Central memory CD4-positive, alpha-beta T cell (primary cell): ENCODE measurements at places on chromosomes 2 and 18.

GRCh38 chr2:53403792-53404413 is 363.7 kb upstream of the CHAC2 start:
- DNase-seq, result no peak

- no peak for DNase-seq
These were observed 15.6 kb upstream of the SERTAD2 start for GRCh38 chr2:64669288-64669687.

DNA sequence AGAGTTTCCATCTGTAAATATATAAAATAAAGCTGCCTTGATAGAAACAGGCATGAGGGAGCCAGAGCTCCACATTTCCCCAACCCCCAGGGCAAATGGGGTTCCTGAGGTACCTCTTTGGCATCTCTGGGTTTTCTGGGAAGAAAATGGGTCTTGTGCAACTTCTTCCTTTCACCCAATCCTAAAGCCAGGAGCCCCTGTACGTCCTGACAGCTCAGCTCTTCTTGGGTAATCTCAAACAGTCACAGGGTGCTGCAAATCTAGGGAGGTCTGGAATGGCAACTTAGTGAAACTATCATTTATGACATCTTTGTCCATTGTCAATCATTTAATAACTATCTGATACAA is 36.6 kb upstream of the STAT1 start:
- DNase-seq, result no peak

GRCh38 chr2:173523497-173523896 is 168.8 kb downstream of the CDCA7 start:
- no peak for DNase-seq

GRCh38 chr2:210428393-210429179 is 48.0 kb downstream of the LANCL1 start:
- no peak for DNase-seq

DNA sequence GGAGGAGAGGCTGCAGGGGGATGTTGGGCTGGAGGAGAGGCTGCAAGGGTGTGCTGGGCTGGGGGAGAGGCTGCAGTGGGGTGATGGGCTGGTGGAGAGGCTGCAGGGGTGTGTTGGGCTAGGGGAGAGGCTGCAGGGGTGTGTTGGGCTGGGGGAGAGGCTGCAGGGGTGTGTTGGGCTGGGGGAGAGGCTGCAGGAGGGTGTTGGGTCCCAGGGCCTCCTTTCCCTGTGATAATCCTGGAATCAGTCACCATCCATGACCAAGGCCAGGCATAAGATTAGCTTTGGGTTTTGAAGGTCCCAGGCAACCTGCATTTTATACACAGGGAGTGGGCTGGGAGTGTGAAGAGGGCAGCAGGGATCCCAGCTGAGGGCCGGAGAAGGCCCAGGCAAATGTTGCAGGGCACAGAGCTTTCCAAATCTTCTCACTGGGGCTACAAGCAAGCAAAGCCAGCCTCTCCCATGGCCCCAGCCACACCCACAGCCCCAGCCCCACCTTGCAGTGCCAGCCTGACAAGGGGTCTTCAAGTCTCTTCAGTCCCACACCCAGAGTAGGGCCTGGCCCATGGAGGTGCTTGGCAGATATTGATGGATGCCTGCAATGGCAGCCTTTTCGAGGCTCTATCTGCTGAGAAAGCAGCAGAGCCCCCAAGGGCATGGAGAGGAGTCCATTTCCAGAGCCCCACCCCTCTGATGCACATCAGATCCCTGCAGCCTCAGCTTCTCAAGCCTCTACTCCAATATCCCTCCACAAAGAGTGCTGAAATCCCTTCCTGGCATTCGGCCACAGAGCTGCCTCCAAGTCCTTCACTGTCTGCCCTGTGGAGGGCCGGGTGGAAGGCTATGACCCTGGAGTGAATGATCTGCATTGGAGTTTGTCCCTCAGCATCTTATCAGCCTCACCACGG is 50.3 kb upstream of the GLI2 start:
- no peak for DNase-seq

- DNase-seq, result no peak
These were observed 20.4 kb downstream of the DSG4 start for GRCh38 chr18:31396796-31397612.

DNA sequence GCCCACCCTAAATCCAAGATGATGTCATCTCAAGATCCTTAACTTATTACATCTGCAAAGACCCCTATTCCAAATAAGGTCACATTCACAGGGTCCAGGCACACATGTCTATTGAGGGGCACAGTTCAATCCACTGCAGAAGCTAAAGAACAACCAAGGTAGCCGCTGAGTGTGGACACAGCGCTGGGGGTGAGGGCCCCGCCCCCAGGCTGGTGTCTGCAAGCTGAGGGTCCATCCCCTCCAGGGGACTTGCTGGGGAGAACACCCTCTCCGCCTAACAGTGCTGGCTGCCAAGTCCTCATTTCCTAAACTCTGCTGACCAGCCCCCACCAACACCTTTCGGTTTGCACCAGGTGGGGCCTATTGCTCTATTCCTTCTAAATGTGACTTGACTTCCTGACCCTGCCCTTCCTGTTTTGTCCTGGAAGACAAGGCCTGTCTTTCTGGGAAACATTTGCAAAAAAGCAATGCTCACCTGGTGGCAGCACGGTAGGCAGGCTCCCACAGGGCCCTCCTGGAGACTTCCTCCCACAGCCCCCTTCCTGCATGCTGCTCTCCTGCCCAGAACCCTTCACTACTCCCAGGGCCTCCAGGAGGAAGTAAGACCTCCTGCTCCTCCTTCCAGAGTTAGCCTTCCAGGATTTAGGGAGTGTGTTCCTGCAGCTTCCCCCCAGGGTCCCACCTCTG is 24.4 kb upstream of the TEX44 start:
- no peak for DNase-seq

GRCh38 chr2:201600906-201601305 is 42.4 kb downstream of the TMEM237 start:
- DNase-seq, result no peak

DNA sequence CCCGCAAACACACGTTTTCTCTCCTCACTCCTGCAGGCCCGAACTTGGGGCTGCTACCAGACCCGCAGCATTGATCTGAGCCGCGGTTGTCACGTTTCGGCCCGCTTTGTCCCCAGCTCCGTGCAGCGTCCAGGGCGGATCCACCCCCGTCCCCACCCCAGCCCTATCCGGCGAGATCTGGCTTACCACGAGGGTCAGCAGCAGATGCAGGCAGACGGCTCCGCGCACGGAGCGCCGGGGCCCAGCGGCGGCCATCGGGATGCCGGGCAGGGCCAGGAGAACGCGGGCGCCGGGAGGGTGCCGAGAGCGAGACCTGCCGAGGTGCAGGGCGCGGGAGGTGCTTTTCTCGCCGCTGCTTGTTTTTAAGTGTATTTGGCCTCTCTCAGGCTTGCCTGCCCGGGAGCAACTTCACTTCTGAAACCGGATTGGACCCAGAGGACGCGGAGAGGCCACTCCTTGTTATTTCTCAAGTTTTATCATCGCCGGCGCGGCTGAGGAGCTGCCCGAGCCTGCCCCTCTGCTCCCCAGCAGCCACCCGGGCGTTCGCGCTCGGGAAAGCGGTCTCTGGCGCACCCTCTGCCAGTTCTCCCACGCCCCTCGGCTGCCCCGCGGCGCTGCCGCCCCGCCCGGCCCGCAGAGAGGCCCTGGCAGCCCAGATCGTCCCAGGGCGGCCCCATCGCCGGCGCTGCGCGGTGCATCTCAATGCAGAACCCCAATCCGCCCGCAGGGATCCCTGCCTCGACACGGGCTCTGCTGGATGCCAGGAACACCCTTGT is at the start of gene DSC3:
Gene DSC3 (minus strand): TSS at position 337 of the 776 bp plus-strand sequence. CDS start 82 bp downstream, at position 255.
- DNase-seq, result no peak

- no peak for DNase-seq
These were observed 81.4 kb upstream of the PKDCC start for GRCh38 chr2:41966431-41966893.

GRCh38 chr18:70276416-70277191 is 12.2 kb upstream of the SOCS6 start:
- no peak for DNase-seq

DNA sequence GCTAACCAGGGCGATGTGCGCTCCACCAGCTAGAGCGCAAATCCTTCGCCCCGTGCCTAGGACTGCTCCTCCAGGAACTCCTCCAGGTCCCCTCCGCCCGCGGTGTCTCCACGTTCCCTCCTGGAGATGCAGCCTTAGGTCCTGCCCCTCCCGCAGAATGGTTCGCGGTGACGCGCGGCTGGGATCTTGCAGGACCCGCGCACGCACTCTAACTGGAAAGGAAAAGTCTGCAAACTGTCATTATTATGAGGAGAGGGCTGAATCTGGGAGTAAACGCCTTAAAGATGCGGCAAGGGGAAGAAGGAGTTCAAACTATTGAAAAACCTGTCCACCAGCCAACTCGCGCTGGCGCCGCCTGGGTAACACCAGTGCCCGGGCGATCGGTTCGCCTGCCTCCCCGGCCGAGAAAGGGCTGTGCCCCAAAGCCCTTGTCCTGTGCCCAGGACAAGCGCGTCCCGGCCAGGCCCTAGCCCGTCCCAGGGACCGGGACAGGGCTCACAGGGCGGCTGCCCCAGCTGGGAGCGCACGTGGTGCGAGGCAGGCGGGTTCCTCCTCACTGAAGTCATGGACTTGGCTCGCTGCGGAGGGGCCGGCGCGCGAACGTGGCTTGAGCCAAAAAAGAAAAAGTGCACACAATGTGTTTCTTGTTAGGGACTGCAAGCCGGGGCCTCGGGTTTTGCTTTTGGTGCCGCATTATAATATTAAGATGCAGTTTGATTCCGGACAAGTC is 5.5 kb upstream of the ID2 start:
- DNase-seq, result no peak

- no peak for DNase-seq
These were observed 578.2 kb downstream of the RIT2 start for GRCh38 chr18:42537291-42537690.

DNA sequence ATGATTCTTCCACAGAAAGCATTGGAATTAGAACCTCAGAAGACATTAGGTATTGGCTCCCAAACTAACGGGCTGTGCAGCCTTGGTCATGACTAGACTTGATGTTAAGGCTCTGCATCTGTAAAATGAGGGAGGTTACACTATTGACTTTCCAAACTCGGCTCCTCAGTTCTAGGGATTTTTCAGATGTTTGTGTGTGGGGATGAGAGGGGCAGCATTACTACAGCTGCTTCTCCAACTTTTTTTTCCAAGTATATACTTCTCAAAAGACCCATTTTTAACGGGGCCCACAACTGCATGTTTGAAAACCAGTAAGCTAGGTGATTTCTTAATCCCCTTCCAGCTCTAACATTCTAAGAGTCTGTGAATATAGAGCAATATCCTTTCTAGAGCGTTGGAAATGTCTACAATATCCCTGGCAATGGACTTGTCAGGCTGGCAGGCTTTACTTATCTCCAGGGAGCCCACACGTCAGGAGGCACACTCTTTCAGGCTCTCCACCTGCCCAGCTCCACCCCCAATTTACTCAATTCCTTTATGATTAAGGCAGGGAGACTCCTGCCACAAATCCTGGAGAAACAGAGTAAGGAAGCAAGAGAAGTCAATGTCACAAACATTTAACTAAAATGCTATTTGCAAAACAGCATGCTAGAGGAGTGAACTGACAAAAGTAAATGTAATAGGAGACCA is 844 bp upstream of the MPV17 start:
- DNase-seq, result no peak

- peak; percentile 31 for DNase-seq
These were observed 23.7 kb upstream of the ACKR3 start for GRCh38 chr2:236545814-236546480.

DNA sequence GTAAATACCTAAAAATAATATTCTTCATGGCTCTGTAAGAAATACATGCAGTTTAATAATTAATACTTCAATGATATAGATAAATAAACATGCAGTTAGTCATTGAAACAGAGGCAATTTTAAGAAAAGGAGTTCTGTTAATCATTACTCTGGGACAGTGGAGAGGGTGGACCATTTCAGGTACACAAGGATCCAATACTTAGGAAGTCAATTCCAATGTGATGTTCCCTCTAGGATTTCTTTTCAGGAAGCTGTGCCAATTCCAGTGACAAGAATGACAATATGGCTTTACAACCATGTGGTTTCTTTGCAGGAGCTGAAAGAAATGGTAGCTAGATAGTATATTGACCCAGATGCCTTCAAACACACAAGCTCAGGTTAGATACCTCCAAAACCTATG is 175.8 kb upstream of the NETO1 start:
- no peak for DNase-seq
